ENCODE measurements at places on chromosomes 2 and 18.

DNA sequence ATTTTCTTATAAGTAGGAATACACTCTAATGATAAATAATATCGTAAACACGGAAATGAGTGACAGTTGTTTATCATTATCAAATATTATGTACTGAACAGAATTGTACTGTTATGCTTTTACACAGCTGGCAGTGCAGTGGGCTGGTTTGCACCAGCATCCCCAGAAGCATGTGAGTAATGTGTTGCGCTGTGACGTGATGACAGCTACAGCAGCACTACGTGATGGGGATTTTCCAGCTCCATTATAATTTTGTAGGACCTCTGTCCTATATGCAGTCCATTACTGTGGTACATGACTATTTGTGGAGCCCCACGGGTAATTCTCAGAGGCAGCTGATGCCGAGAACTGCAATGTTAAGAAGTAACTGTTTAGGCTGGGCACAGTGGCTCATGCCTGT is 77.3 kb upstream of the ATG16L1 start:
- no peak for DNase-seq

DNA sequence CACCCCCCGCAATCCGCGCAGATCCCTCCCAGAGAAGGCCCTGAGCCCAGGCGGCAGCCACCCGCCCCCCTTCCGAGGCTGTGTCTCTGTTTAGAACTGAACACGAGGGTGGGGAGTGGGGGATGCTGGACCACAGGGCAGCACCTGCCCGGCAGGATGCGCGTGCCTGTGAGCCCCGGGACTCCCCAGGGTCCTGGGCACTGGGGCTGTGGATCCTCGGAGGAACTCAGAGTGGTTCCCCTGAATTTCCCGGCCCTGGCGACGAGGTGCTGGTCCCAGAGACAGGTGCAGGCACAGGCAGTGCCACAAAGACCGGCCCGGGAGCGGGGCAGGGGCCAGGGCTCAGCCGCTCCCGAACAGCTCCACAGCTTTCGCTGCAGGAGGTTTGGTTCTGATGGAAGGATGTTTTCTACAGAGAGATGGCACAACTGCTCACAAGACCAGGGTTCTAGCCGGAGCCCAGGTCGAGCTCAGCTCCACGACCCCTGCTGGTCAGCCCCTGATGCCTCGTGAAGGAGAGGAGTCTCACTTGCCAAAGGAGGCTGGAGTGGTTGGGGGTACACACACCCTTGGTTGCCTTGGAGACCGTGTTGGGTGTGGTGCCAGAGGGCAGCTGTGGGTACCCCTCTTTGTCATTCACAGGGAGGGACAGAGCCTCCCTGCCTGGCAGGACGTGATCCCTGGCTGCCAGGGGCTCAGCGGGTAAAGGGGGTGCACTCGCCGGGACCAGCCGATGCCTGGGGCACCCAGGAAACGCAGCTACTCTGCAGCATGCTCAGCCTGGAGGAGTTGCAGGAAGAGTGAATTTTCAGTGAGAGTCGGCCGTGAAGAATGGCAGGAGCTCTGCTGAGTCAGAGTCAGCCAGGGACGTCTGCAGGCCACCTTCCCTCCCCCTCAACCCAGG is 4.4 kb upstream of the NEU4 start:
- DNase-seq = no peak

GRCh38 chr2:192051533-192051932 is 143.2 kb downstream of the TMEFF2 start:
- DNase-seq = no peak

DNA sequence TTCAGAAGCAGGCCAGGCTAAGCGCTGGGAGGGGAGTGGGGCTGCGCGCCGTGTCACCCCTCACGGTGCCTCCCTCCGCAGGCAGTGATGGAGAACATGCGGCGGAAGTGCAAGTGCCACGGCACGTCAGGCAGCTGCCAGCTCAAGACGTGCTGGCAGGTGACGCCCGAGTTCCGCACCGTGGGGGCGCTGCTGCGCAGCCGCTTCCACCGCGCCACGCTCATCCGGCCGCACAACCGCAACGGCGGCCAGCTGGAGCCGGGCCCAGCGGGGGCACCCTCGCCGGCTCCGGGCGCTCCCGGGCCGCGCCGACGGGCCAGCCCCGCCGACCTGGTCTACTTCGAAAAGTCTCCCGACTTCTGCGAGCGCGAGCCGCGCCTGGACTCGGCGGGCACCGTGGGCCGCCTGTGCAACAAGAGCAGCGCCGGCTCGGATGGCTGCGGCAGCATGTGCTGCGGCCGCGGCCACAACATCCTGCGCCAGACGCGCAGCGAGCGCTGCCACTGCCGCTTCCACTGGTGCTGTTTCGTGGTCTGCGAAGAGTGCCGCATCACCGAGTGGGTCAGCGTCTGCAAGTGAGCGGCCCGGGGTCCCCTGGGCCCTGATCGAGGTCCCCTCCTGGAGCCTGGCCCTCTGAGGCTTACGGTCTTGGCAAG is 12.2 kb downstream of the WNT10A start:
- DNase-seq = peak; percentile 79

- no peak for DNase-seq
Measured at GRCh38 chr2:152480821-152481399, 145.9 kb downstream of the FMNL2 start.

DNA sequence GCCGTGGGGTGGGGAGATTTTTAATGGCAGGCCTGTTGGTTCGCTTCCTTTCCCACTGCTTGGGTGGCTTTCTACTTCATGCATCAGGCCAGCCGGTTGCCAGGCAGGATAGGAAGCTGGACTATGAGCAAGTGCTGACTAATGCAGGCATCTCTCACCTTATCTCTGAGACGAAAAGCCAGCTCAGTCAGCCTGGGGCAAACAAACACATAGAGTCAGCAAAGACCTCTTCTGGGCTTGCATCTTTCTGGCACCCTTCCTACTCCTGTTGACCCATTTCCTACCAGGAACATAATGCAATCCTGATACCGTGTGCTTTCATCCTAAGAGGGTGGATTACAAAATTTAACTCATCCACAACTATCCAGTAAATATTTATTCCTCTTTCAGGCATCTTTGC is 416.6 kb upstream of the MEX3C start:
- DNase-seq = no peak

DNA sequence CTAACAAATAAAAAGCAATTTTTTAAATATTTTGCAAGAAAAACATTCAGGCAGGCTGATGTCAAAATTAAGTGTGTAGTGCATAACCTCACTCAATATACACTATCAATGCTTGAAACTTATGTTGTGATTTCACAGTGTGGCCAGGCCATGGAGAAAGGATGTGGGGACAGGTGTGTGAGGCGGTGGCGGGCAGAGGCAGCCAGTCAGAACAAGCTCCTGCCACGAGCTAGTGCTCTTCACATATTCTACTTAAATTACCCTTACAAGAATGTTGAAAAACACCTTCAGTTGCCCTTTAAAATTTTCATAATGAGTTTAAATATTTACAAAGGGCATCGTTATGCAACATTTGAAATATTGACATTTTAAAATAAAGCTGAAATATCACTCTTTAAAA is 43.2 kb downstream of the CYB5A start:
- no peak for DNase-seq

- DNase-seq = no peak
Measured at GRCh38 chr2:127193164-127193966, 26.7 kb downstream of the CYP27C1 start.

DNA sequence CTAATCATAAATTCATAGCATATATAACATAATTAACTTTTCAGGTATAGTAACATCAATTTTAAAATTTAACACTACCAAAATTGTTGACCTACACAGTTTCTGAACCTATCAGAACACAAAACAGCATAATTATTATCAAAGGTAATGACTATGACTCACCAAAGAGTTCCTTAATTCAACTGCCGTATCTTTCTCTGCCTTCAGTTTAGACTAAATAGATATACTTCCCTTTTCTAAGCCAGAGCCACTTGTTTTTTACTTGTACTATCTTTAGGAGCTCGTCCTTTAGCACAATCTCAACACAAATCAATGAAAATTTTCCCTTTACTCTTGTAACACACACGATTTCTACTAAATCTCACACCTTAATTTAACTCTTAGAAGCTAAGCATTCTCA is 54.4 kb downstream of the CCDC88A start:
- no peak for DNase-seq

DNA sequence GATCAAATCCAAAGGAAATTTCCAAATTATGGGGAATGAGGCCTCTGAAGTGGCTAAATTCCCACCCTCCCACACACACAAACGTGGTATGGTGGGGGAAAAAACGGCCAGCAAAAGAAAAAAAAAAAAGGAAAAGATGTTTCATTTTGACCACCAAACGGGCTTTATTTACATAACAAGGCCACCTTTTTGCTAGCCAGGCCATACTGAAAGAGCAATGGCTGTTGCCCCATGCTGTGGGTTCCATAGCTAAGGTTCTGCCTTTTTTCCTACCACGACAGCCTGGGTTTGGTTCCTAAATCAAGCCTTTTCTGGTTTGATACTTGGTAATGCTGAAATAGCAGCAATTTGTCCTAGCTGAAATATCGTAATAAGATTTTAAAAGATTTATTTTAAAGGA is 14.0 kb upstream of the IL1B start:
- DNase-seq = no peak

- DNase-seq = no peak
Measured at GRCh38 chr18:77567205-77567604, 317.6 kb downstream of the GALR1 start.
